Fibroblast of skin of abdomen (primary cell): ENCODE measurements at places on chromosomes 2 and 18.

DNA sequence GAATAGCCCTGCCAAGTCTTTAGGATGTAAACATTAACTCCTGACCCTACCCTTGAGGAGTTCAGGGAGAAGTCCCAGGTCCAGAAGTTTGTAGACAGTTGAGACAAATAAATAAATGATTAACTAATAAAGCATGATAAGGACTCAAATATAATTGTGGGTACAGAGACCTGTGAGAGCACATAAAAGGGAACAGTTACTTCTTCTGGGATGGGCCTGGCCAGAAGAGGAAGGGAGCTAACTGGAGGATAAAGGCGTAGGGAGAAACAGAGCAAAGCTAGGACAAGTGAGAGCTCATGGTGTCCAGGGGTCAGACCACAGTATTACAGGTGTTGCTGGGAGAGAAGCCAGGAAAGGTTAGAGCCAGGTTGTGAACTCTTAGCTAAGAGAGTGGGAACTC is 3.0 kb downstream of the LCLAT1 start:
- no peak for DNase-seq

DNA sequence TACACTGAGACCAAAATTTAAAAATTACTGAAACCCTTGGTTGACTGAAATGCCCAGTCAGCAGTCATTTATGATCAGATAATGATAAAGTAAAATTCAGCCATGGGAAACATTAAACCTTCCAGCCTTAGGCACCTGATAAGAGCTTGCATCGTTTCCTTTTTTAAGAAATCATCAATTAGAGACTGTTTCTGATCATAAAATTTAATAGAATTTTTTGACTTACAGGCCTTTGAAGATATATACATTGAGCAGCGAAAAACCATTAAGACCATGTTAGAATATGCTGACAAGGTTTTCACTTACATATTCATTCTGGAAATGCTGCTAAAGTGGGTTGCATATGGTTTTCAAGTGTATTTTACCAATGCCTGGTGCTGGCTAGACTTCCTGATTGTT is 99.6 kb upstream of the CSRNP3 start:
- DNase-seq, result no peak

DNA sequence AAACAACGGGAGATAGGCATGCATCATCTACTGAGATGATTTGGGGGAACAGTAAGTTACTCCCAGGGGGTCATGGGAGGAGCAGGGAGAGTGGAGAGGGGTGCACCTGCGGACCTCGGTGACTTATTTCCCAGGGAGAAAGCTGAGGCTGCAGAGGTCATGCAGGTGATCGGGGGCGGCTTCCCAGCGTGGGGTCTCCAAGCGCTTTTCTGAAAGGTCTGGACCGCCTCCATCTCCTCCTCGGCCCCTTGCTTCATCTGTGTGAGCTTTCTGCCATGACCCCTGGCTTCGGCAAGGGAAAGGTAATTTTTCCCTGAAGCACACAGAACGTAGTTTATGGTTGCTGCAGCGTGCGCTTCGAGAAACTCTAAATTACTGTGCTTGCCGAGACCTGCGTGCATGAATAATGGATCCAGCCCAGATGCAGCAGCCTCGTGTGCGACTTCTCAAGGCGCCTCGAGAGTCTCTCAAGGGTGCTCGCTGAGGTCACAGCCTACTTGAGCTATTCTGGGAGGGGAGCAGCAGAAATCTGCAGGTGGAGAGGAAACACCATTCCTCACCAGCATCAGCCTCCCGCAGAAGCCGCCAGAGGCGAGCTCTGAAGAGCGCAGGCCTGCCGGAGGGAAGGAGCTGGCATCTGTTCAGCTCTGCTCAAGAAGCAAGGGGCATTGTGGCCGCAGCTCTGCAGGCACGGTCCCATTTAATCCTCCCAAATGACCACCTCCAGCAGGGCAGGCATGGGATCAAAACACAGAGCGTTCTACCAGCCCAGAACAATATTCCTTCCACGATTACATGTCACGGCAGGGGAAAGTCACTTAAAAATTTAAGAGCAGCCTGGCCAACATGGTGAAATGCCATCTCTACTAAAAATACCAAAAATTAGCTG is 308.4 kb upstream of the MYT1L start:
- no peak for DNase-seq

- no peak for DNase-seq
Observed at GRCh38 chr2:124985270-124985669, 960.2 kb downstream of the CNTNAP5 start.

DNA sequence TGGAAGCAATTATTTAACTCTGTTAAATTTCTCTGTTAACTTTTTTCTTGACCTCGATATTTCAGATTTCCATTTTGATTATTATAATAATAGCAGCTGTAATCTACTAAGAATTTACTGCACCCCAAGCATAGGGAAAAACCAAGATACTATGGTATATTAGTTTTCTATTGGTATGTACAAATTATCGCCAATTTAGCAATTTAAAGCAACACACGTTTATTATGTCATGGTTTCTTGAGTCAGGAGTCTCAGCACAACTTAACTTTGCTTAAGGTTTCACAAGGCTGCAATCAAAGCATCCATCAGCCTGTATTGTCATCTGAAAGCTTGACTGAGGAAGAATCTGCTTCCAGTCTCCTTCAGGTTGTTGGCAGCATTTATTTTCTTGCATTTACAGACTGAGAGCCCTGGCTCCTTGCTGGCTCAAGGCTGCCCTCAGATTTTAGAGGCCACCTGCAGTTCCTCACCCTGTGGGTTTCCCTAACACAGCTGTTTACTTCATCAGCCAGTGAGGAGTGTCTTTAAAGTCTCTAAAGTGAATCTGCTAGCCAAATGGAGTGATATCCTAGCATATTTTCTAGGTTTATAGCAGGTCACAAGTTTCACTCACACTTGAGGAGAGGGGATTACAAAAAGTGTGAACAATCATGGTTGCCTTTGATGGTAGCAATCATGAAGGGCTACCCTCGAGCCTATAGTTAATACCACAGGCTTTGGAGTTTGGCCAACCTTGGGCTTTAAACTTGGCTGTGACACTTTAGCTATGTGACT is 4.4 kb upstream of the VPS54 start:
- DNase-seq, result no peak

GRCh38 chr2:107008843-107009242 is 122.9 kb upstream of the ST6GAL2 start:
- DNase-seq, result no peak
